Fibroblast of lung (primary cell): ENCODE measurements at places on chromosomes 5 and 9. TPM values are rescaled to one million over a fixed set of nuclear protein-coding genes. Genes with fewer than 3 reads are reported as not detected.

DNA sequence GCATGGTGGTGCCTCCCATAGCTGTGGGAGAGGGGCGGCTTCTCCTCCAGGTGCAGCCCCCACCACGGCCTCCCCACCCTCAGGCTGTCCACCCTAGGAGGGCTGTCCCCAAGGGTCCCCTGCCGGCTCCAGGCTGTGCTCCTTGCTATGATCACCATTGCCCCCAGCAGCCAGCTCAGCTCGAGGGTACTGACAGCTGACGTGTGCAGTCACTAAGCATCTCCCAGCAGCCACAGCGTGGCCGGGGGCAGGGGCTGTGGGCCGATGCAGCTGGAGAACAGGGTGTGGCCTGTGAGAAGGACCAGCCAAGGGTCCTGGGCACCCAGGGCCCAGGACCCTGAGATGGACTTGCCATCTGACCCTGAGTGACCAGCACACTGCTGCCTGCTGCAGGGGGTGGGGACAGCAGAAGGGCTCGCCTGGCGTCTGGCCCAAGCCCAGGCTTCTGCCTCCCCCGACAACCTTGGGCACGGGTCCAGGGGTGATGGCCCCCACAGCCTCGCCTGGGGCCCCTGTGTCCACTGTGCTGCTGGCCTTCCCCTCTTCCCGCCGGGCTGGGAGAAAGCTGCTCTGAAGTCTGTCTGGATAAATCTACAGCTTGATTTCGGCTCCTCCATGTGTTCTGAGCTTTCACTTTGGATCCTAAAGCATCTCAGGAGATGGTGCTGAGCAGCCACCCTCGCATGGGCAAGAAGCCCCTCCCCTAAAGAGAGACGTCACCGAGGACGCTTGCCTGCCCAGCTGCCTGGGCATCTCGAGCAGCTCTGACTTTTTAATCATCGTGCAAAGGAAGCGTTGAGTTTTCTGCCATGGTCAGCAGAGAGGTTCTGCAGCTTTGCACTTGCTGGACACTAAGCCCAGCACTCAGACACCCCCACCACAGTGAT is 5.5 kb downstream of the KCNT1 start:
- no peak for DNase-seq

DNA sequence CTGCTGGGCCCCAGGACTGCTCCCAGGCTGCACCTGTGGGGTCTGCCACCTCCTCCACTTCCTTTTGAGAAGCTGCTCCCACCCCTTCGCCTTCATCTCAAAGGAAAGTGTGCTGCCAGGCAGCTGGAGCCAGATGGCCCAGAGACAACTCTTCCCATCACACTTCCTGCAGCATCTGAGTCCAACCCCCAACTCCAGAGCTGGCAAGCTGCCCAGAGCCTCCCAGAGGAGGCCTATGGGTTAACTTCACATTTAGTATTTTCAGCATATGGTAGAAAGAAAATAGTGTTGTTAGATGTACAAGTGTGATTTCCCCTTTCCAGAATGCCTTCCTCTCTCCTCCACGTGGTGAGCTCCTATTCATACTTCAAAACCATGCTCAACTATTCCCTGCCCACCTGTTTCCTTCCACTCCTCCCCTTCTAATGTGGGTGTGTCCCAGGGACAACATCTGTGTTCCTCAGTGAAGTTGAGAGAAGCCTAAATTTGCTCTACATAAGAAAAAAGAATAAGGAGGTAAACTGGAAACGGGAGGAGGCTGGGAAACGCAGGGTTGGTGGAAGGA is 38.6 kb upstream of the KCNMB1 start:
- DNase-seq: peak; percentile 52

Gene IL33
- 2.0 and 6.5 TPM in 2 replicates for polyA plus RNA-seq

DNA sequence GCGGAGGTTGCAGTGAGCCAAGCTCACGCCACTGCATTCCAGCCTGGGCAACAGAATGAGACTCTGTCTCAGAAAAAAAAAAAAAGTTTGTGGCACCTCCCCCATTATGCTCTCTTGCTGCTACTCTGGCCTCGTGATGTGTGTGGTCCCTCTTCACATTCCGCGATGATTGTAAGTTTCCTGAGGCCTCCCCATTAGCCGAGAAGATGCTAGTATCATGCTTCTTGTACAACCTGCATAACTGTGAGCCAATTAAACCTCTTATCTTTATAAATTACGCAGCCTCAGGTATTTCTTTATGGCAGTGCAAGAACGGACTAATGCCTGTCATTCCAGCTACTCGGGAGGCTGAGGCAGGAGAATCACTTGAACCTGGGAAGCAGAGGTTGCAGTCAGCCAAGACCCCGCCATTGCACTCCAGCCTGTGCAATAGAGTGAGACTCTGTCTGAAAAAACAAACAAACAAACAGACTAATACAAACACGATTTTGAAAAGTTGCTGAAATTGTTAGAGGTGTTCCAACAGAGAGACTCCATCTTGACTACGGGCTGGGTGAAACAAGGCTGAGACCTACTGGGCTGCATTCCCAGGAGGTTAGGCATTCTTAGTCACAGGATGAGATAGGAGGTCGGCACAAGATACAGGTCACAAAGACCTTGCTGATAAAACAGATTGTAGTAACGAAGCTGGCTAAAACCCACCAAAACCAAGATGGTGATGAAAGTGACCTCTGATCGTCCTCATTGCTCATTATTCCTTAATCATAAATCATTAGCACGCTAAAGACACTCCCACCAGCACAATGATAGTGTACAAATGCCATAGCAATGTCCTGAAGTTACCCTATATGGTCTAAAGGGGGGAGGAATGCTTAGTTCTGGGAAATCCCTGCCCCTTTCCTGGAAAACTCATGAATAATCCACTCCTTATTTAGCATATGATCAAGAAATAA is 8.3 kb upstream of the AFF4 start:
- peak; percentile 28 for DNase-seq

Gene PCDHA9
- 0.03 TPM in 1 of 2 replicates, not detected in the other for polyA plus RNA-seq

DNA sequence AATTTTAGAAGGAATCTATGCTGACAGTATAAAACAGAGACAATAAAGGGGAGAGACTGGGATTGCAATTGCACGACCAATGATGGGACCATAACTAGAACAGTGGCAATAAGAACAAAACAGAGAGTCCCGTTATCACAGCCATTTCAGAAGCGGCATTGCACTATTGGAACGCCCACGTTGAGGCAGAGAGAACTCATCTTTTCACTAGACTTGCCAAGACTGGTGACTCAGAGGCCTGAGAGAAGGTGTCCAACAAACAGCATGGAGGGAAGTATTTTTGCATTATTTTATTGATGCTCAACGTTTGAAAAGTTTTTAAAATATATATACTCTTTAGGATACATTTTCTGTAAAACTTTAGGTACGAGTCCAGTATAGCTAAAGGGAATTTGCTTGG is 737.7 kb downstream of the TLE1 start:
- peak; percentile 57 for DNase-seq

Gene BTNL3
- polyA plus RNA-seq: not detected in 2 replicates

DNA sequence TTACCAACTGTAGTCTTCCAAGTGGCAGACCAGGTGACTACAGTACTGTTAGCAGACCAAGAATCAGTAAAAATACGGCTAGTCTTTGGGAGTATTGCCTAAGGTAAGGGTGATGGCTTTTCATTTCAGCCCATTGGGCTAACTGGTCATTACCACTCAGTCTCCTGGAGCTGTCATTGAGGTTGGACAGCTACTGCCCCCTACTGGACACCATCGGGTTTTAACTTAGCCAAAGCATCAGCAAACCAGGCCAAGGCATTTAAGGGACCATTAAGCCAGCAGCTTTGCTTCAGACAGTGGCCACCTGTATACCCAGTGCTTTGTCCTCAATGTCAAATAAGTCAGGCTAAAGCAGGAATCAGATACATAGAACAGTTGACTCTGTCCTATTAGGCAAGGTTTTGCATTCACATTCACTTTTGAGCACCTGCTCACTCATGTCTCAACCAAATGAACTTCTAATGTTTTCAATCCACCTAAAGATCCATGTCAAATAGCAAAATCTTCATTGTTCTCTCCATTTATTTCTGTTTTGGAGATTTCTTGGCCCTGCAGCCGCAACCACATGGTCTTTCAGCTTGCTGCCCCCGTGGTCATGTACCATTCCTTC is 117.2 kb downstream of the INVS start:
- peak; percentile 20 for DNase-seq
